Transverse colon (tissue), 4 donors: ENCODE measurements at places on chromosomes 7 and 10.

DNA sequence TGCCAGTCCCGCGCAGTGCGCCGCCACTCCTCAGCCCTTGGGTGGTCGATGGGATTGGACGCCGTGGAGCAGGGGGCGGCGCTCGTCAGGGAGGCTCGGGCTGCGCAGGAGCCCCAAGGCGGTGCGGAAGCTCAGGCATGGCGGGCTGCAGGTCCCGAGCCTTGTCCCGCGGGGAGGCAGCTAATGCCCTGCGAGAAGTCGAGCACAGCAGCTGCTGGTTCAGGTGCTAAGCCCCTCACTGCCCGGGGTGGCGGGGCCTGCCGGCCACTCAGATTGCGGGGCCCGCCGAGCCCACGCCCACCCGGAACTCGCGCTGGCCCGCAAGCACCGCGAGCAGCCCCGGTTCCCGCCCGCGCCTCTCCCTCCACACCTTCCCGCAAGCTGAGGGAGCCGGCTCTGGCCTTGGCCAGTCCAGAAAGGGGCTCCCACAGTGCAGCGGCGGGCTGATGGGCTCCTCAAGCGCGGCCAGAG, 14.4 kb upstream of the WASL start:
- DNase-seq: no peak
- no peak overlapping the region for H3K4me3 ChIP-seq
- no peaks in the 10 kb centered on the region for H3K36me3 ChIP-seq
- no peak overlapping the region for H3K27ac ChIP-seq
- no peaks in the 10 kb centered on the region for H3K4me1 ChIP-seq
- H3K27me3 ChIP-seq: no peaks in the 10 kb centered on the region

- no peak for DNase-seq
- no peaks in the 10 kb centered on the region for H3K36me3 ChIP-seq
- peaks cover 30% of the 10 kb centered on the region for H3K27me3 ChIP-seq
- no peak overlapping the region for H3K27ac ChIP-seq
- H3K4me3 ChIP-seq: no peak overlapping the region
Measured at GRCh38 chr7:1586827-1587705, 17.2 kb upstream of the PSMG3 start.

DNA sequence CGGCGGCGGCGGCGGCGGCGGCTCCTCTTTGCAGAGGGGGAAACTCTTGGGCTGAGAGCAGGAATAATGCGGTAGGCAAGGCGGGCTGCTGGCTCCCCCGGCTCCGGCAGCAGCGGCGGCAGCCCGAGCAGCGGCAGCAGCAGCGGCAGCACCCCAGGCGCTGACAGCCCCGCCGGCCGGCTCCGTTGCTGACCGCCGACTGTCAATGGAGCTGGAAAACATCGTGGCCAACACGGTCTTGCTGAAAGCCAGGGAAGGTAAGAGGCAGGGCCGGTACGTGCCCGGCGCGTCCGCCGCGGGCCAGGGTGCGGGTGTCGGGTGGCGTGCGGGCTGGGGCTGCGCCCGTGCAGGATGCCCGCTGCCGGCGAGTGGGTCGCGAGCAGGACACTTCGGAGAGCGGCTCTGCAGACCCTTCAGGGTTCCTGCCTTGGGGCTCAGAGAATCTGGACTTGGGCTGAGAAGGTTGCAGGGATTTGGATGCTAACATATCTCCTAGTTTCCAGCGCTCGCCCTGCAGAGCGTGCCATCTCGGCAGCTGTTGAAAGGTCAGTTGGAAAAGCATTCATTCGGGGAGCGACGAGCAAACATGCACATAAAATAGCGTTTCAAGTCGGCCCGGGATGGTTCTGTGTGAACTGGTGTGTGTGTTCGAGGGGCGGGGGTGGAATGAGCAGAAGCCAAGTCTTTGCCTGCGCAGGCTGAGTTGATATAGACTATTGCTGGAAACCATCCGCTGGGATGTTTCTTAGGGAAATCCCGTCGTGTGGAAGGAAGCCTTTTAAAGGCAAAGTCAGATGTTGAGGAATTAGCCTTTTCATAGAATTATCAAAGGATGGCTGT, 562 bp downstream of the GRK5 start:
- H3K27ac ChIP-seq: peak overlapping the region; percentile 99
- no peaks in the 10 kb centered on the region for H3K36me3 ChIP-seq
- peaks cover 9% of the 10 kb centered on the region for H3K27me3 ChIP-seq
- peak overlapping the region; percentile 95 for H3K4me3 ChIP-seq

DNA sequence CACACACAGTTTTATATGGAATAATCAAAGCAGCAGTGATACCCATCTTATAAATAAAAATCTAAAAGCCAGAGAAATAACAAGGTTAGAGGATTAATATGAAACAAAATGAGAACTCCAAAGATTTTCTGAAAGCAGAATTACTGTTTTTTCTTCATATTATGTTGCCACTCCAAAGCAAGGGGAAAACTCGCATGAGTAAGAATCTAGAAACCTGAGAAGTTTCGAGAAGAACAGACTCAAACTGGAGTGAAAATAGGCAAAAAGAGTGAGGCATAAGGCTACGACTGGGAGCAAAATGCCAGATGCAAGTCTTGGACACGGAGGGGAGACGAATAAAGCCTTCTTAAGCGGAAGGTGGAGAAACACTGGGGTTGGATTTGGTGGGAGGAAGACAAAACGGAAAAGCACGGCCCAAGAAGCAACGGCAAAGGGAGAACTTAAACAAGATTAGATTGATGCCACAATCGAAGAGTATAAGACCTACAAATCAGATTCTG, 923 bp downstream of the TNPO3 start:
- peaks cover 19% of the 10 kb centered on the region for H3K4me1 ChIP-seq
- peak overlapping the region; percentile 97 for H3K27ac ChIP-seq
- peak overlapping the region; percentile 98 for H3K4me3 ChIP-seq
- H3K36me3 ChIP-seq: no peaks in the 10 kb centered on the region
- DNase-seq: no peak

DNA sequence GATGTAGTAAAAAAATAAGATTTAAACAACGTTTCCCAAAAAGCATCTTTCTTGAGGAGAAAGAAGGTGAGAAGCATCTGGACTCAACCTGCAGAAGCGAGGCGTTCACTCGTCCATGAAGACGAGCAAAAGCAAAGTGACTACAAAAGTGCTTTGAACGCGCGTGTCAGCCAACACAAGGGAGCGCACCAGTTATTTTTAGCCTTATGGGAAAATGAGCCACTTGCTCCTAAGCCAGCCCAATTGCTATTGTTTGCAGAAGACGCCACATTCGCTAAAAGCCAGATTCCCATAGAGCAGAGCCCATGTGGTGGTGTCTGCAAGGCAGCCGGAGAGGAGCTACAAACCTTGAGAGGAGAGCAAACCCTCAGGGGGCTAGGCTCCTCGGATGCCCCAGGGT, 122.5 kb downstream of the FAM53B start:
- no peaks in the 10 kb centered on the region for H3K27me3 ChIP-seq
- peaks cover 4% of the 10 kb centered on the region for H3K4me1 ChIP-seq
- no peak overlapping the region for H3K27ac ChIP-seq

GRCh38 chr7:117098457-117098856, 145.2 kb downstream of the ST7 start:
- H3K4me3 ChIP-seq: no peak overlapping the region
- H3K27me3 ChIP-seq: no peaks in the 10 kb centered on the region
- H3K4me1 ChIP-seq: no peaks in the 10 kb centered on the region
- DNase-seq: no peak
- no peaks in the 10 kb centered on the region for H3K36me3 ChIP-seq

DNA sequence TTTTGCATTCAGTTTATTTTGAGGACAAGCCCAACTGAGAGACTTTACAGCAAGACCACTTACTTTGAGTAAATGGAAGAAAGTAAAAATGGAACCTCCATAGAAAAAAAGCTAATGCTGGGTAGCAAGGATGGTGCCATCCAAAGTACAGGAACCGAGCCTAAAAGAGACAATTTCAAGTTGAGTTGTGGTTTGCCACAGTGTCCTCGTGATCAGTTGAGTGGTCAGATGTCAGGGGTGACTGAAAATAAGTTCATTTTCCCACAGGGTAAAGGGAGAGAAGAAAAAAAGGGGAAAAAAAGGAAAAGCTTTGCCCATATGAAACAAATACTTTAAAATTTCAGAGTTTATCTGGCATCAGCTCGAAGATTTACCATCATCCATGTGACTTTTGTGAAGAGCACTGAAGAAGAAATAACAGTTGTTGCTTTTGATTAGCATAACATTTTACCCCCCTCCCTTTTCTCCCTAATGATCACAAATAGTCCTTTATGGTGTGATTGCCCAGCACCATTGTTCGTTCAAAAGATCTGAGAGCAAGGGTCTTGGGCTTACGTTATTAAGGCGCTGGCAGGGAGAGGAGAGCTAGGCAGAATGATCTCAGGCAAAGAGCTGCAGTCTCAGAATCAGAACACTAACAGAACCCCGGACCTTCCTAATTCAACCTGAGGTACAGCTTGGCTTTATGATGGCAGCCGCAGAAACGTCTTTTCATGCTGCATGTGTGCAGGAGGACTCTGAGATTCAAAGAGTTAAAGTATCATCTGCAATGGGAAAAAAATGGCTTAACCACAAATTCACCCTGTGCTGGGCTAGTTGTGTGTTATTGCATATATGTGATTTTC, 338.1 kb downstream of the RNLS start:
- no peak for DNase-seq
- H3K36me3 ChIP-seq: no peaks in the 10 kb centered on the region
- H3K4me1 ChIP-seq: peaks cover 44% of the 10 kb centered on the region
- H3K27me3 ChIP-seq: no peaks in the 10 kb centered on the region
- H3K27ac ChIP-seq: peak overlapping the region; percentile 80

GRCh38 chr7:32250471-32251260, 180.5 kb upstream of the PDE1C start:
- H3K4me1 ChIP-seq: no peaks in the 10 kb centered on the region
- DNase-seq: no peak
- H3K27ac ChIP-seq: no peak overlapping the region
- H3K27me3 ChIP-seq: no peaks in the 10 kb centered on the region
- no peaks in the 10 kb centered on the region for H3K36me3 ChIP-seq

DNA sequence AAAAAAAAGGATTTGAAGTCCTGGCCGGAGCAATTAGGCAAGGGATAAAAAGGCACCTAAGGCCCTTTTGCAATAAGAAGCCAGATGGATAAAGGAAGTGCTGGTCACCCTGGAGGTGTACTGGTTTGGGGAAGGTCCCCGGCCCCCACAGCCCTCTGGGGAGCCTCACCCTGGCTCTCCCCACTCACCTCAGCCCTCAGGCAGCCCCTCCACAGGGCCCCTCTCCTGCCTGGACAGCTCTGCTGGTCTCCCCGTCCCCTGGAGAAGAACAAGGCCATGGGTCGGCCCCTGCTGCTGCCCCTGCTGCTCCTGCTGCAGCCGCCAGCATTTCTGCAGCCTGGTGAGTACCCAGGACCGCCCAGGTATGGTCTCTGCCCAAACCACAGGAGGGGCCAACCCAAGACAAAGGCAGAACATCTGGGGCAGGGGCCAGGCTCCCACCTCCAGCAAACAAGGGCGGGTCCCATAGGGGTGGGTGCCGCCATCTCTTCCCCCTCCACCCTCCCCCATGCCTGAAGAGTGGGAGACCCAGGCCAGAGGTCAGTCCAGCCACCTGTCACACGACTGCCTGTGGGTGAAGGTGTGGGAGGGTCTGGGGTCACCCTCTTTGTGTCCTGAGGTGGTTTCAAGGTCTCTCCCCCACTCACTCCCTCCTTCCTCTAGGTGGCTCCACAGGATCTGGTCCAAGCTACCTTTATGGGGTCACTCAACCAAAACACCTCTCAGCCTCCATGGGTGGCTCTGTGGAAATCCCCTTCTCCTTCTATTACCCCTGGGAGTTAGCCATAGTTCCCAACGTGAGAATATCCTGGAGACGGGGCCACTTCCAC, at the start of gene PILRB:
PILRB (plus strand) TSS at position 91 of the 830 bp plus-strand sequence; CDS start at position 277, 186 bp downstream.
- H3K36me3 ChIP-seq: peaks cover 74% of the 10 kb centered on the region
- H3K27ac ChIP-seq: no peak within 1 kb of the TSS
- H3K4me1 ChIP-seq: no peaks in the 10 kb centered on the region
- no peak within 1 kb of the TSS for H3K4me3 ChIP-seq
- H3K27me3 ChIP-seq: no peaks in the 10 kb centered on the region

DNA sequence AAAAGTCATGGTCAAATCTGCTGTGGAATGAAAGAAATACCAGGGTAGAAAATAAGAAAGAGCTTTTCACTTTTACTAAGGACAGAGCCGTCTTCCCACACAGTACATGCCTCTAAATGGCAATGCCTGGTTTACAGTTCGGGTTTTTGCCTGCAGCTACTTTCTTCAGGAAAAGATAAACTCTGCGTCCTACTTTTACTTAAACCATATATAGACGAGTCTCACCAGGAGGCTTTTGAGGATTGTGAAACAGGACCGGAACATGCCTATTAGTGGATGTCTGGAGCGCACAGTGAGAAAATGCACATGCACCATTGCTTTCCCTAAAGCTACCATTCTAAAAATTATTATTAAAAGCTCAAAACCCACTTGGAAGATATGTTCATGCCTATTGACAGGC, 70.5 kb downstream of the KLF6 start:
- H3K4me3 ChIP-seq: no peak overlapping the region
- no peak overlapping the region for H3K27ac ChIP-seq
- H3K4me1 ChIP-seq: no peaks in the 10 kb centered on the region

- H3K36me3 ChIP-seq: no peaks in the 10 kb centered on the region
- DNase-seq: no peak
- H3K4me3 ChIP-seq: no peak overlapping the region
- H3K27ac ChIP-seq: no peak overlapping the region
- peaks cover 4% of the 10 kb centered on the region for H3K27me3 ChIP-seq
Measured at GRCh38 chr7:157499835-157500153, 163.0 kb downstream of the DNAJB6 start.
